ENCODE measurements at places on chromosomes 6 and 20. TPM values are rescaled to one million over a fixed set of nuclear protein-coding genes. Genes with fewer than 3 reads are reported as not detected.

The VNN1 gene
- not detected for total RNA-seq

The KHDC1L gene
- not detected for total RNA-seq

The RAB44 gene
- under 0.01 TPM for total RNA-seq

The SOD2 gene
- total RNA-seq, result 2,364 TPM

The TSBP1 gene
- total RNA-seq, result not detected

The ARFGEF3 gene
- total RNA-seq, result 0.44 TPM

The MMP24OS gene
- 16.0 TPM for total RNA-seq

The BHLHE23 gene
- total RNA-seq, result not detected

The IRF4 gene
- under 0.01 TPM for total RNA-seq

The HLA-DOB gene
- 0.29 TPM for total RNA-seq

The LY86 gene
- total RNA-seq, result not detected

All from smooth muscle cell of trachea (primary cell).